Renal cortical epithelial cell (primary cell): ENCODE measurements at places on chromosomes 3 and 15. TPM values are rescaled to one million over a fixed set of nuclear protein-coding genes. Genes with fewer than 3 reads are reported as not detected.
A peak's percentile ranks its signal among the peaks of the same experiment; 100 is the strongest.

DNA sequence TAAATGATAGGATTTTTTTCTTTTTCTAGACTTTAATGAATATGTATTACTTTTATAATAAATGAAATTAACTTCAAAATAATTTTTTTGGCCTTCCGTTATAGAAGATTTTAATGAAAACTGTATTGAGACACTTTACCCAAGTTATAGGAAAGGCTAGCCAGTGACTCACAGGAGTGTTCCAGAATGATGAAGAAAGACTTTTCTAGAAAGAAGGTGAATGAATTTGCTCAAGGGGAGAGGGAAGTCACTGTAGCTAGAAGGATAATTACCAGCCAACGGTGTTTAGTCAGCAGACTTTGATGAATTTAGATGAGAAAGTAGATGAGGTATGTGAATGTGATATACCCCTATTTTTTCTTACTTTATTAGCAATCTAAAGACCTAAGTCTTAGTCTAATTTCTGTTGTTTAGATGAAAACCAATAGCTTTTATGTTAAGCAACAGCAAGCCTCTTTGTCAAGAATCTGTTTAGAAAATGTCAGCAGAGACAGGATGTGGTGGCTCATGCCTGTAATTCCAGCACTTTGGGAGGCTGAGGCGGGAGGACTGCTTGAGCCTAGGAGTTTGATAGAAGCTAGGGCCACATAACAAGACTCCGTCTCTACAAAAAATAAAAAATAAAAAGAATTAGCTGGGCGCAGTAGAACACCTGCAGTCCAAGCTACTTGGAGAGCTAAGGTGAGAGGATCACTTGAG, 3.2 kb downstream of the ALAS1 start:
- DNase-seq = peak; percentile 37

DNA sequence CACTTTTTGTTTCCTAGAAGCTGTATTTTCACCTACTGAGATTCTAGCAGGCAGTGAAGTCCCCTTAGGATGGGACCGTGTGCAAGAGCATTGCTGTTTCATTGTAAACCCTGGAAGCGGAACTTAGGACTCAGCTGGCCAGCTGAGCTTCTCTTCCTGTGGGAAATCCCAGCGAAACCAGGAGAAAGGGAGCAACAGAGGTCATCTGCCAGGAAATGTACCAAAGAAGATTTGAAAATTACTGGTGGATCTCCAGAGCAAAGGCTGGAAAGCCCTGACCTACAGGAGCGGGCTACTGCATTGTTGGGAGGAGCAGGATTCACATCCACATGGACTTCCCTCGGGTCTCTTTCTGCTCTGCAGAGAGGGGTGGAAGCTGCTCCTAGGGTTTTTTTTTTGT, 7.6 kb upstream of the ADPRH start:
- DNase-seq = no peak

- DNase-seq = no peak
Observed at GRCh38 chr3:43902415-43902814, 211.7 kb downstream of the ABHD5 start.

DNA sequence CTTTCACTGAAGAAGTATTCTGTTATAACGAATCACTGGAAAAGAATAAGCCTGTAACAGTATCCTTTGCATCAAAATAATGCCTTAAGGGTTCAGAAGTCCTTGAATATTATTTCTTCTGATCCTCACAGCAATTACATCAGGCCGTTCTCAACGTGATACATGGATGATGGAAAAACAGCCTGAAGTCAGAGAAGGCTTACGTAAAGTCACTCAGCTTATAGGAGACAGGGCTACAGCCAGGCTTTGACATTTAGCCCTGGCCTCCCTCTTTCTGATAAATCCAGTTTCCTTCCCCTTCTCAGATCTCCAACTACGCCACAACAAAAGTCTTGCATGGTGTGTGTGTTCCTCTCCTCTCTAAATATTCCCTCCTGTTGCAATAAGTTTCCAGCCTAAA, 131.9 kb downstream of the ANO10 start:
- no peak for DNase-seq

KCNMB3 gene
- total RNA-seq = under 0.01 and 2.1 TPM in 2 replicates

LDHAL6B gene
- not detected in 2 replicates for total RNA-seq
